ENCODE measurements at places on chromosomes 2 and 18.
A peak's percentile ranks its signal among the peaks of the same experiment; 100 is the strongest.

GRCh38 chr2:234273887-234274584, 222.8 kb downstream of the ARL4C start:
- no peak for DNase-seq

DNA sequence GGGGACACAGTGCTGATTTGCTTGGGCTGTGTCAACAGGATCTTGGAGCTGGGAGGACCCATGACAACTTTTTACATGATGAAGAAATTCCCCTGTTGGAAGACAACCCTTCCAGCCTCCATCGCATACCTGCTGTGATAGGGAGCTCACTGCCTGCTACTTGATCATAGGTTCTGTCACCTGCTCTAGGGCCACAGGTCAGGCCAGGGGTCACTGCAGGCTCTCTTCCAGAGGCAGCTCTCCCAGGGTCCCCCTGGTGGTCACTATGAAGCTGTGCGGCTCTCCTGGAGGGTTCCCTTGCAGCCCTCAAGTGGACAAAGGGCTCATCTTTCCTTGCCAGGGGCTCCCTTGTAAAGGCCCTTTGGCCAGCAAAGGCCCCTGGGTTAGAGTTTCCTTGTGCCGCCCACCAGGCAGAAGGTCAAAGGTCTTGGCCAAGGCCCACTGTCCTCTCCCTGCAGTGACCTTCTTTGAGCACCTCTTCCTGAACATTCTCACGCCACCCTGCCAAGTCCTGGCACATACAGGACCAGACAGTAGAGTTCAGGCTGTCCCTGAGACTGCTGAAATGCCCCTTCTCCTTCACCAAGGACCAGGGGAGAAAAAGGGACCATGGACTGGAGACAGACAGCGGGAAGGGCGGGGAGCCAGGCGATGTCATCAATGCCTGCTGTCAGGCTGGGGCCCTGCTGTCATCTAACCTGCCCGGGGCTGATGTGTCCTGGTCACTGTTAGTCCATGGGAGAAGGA, 345.1 kb downstream of the DYSF start:
- peak; percentile 18 for DNase-seq

GRCh38 chr2:176467595-176467994, 198.4 kb downstream of the MTX2 start:
- no peak for DNase-seq

DNA sequence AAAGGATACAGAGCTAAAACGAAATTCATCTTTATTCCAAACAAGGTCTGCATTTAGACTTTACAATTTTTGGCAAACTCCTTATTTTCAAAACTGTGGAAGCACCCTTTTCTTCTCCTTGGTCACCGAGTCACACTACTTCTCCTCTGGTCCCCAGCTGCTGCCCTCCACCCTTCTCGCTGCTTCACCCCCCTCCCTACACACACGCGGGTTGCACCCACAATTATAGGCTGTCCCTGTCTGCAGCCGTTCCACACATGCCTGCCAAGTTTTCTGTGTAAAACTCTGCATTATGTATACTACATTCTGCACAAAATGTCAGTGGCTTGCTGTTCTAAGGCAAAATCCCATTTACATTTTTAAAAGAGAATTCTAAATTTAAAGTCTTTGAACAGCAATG, 63.5 kb downstream of the PTPN2 start:
- DNase-seq = no peak

DNA sequence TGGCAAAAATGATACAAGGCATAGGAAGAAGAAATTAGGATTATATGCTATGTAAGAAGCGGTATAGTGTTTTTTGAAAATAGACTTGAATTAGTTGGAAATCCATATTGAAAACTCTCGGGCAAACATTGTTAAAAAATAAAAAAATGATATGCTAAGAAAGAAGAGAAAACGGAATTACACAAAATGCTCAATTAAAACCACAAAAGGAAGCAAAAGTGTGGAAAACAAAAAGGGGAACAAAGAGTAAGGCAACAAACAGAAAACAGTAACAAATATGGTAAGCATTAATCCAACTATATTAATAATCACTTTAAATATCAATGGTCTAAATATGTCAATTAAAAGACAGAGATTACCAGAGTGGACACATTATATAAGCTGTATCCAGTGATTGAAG, 58.4 kb downstream of the TXNL1 start:
- no peak for DNase-seq

- no peak for DNase-seq
Measured at GRCh38 chr2:46308081-46308480, 10.9 kb downstream of the EPAS1 start.

- no peak for DNase-seq
Measured at GRCh38 chr2:961786-962185, 11.1 kb downstream of the SNTG2 start.

- no peak for DNase-seq
Measured at GRCh38 chr2:209633911-209634310, 137.7 kb upstream of the UNC80 start.

DNA sequence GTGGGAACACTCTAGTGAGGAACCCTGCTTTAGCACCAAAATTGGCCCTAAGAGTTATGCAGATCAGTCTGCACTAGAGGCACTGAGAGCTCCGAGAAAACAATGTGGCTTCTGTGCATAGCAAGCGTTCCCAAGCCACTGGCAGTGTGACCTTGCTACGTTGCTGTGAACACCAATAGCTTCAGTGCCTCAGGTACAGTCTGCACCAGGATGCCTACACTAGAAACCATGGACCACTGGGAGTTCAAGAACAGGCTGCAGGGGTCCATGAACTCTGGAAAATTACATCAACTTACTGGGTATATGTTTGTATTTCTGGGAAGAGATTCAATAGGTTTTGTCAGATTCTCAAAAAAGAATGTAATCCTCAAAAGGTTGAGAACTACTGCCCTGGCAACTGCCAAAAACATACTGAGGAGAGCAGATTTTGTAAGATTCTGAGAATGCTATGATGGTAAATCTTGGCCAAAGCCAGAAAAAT, 18.3 kb upstream of the SP3 start:
- peak; percentile 10 for DNase-seq

DNA sequence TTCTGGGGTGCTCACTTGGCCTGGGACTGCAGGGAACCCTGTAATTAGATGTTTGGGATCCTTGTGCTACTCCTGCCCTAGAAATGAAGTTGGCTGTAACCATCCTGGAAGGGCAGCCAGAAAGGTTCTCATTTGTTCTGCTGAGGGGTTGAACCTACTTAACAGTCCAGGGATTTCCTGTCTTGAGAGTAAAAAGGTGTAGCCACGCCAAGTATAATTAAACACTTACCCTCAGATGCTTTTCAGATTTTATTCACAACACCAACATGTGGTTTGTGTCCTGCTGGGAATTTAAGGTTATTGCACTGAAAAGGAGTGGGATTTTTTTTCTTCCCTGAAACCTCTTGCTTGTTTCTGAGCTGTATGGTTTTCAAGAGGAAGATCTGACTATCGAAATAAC, 222.4 kb upstream of the APCDD1 start:
- DNase-seq = no peak

DNA sequence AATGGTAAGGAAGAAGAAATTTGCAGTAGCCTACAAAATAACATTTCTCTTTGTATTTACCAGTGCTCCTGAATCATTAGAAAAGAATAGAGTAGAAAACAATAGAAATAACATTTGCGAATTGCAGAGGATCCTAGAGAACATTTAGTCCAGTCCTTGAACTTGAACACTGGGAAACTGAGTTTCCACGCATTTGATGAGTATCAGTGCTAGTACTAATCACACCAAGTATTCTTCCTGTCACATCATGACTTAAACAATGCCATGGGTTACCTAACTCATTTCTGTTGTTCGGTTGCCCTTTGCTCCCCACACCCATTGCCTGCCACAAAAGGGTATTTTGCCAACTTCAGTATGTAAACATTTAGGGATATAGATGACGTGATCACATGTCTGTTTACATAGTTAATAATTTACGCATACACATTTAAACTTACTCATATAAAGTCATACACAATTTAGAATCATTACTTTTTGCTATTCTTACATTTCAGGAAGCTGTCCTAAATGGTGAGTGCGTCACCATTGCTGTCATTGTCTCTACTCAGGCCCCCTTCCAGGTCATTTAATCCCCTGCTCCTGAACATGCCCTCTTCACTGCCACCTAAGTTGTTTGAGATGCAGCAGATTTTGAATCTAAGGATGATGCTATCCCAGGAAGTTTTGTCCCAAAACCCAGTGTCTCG, 42.3 kb downstream of the CRIM1 start:
- DNase-seq = no peak

GRCh38 chr2:134934641-134935040, 16.0 kb downstream of the CCNT2 start:
- no peak for DNase-seq

DNA sequence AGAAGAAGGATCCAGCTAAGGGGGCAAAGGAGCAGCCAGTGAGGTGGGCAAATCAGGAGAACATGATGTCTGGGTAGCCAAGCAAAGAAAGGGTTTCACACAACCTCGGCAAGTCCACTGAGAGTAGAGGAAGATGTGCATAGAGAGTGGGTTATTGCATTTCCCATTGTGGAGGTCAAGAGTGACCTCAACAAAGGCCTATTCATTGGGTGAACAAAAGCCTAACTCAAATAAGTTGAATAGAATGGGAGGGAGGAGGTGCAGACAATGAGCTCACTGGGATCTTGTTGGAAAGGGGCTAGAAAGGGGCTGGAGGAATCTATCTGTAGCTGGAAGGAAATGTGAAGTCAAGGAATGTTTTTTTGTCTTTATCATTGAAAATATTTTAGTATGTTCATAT, 14.0 kb upstream of the PDCL3 start:
- no peak for DNase-seq

- no peak for DNase-seq
Measured at GRCh38 chr18:57429167-57430078, 5.8 kb upstream of the ONECUT2 start.

DNA sequence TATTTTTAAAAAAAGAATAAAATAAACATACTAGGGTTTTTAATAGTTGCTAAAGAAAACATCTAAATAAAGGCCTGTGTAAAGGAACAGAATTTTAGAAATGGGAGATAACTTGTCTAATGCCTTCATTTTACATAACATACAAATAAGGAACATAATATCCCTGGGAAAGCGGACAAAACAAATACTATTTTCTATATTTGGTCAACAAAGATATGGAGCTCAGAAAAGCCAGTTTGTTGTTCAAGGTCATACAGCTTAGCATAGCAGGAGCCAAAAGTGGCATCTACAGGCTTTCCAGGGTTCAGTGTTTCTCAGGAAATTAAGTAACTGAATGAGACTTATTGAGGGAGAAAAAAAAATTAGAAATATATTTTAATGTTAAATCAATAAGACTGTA, 73.4 kb upstream of the CD226 start:
- DNase-seq = no peak

DNA sequence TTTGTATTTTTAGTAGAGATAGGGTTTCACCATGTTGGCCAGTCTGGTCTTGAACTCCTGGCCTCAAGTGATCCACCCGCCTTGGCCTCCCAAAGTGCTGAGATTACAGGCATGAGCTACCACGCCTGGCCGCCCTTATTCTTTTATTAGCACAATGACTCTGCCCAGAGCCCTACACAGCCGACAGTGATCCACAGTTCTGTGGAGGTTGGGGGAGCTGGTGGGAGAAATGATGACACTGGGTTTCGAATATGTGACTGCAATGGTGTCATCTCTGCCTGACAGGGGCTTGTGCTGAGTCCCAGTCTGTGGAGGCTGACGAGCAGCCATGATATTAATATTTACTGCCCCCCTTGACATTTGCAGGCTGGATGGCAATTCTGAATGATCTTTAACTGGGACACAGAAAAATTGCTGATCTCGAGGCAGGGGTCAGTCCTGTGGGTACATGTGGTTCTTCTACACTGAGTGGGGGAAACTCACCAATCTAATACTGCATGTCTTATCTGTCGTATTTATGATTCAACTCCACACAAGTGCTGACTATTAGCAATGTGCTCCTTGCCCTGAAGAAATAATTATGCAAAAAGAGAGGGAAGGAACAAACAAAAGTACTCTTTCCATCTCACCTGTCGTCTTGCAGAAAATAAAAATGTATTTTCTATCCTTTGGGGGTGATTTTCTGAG, 6.3 kb upstream of the CTAGE1 start:
- no peak for DNase-seq

DNA sequence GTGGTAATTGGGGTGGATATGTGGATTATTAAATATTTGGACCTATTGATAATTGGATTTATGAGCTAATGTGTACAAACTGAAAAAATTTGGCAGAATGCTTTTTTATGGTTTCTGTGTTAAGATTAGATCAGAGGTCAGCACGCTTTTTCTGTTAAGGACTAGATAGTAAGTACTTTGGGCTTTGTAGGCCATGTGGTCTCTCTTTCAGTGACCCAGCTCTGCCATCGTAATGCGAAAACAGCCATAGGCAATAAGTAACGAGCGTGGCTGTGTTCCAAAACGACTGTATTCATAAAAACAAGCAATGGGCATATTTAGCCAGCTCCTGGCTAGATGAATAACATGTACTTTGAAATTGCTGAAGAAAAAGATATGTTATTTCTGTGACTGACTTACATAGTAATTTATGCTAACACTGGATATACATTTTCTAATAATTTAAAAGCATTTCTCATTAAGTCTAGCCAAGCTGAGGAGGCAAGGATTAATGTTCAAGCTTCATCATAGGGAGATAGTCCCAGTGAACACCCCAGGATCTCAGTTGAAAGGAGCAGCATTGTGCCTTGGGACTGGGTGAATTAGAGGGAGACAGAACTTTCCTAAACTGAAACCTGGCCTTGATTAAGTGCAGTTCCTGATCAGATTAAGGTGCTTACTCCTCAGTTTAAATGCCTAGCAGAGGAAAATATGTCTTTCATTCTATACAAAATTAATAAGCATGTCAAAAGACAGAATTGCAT, 20.0 kb downstream of the CCDC138 start:
- DNase-seq = no peak

GRCh38 chr2:10415048-10415447, 33.1 kb downstream of the ODC1 start:
- no peak for DNase-seq

DNA sequence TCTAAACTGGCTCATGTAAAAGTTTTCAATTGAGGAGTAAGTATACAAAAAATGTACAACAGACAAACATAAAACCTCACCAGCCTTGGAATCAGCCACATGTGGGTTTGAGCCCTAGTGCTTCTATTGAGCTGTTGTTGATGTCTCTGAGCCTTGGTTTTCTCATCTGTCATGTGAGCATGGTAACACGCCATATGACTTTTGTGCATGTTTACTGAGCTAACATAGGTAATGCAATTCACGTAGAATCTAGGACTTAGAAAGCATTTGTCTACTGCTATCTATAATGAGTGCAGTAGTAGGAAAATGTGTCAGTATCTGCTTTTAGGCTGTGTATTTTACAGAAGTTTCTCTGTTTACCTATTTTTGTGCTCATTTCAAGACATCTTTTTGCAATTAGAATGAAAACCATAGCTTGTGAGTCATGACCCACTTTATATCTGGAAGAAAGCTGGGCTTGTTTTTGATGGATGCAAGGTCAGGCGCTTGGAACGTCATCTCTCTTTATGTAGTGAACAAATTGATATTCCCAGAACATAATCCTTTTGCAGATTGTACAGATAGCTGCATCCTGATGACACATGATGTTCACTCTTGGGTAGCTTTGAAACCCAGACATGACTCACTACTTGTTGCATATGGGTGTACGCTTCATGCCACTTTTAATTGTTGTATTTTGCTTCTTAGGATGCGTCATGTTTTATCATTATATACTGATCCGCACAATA, 94.3 kb downstream of the RNF144A start:
- peak; percentile 41 for DNase-seq

Measured in HFFc6 (cell line).